Activated CD4-positive, CD25-positive, alpha-beta regulatory T cell treated with anti-CD3 and anti-CD28 coated beads, Interleukin-2, amount 50 U/mL, for 24 hours (primary cell): ENCODE measurements at places on chromosomes 5 and 9.

- ATAC-seq = no peak
Measured at GRCh38 chr5:65482736-65483545, 1.2 kb upstream of the ADAMTS6 start.

DNA sequence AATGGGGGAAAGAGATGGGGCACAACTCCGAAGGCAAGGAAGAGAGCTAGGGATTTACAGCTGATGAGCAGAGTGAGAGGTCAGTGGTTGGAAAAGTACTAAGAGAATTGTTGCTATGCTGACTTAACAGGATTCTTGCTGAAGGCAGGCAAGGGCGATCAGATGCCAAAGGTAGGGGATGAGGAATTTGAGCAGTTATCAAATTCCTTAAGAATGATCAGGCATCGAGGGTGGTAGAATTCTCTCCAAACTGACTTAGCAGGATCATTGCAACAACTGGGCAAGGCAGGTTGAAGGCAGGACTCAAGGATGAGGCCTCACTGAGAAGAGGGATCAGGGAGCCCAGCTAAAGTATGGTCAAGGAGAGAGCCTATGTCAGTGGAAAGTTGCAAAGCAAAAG is 171.0 kb downstream of the HSD17B3 start:
- ATAC-seq = no peak

- ATAC-seq = peak; percentile 60
Measured at GRCh38 chr9:127586537-127586936, 25.5 kb upstream of the STXBP1 start.

DNA sequence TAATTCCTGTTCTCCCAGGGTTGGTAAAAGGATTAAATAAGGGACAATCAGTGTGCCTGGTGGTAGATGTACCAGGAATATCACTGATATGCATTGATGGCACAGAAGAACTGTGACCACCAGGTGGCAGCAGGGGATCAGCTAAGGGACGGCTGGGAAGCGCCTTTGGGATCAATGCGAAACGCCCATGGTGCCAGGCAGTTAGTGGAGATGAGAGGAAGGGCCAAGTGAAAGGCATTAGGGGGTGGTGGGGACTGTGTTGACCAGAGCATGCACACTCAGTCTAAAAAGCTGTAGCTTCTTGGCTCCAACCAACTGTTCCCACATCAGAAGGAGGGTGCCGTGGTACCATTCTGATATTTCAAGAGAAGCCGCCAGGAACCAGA is 55.6 kb downstream of the ARHGEF37 start:
- ATAC-seq = no peak

GRCh38 chr9:78707080-78707479 is 410.2 kb downstream of the PSAT1 start:
- no peak for ATAC-seq

DNA sequence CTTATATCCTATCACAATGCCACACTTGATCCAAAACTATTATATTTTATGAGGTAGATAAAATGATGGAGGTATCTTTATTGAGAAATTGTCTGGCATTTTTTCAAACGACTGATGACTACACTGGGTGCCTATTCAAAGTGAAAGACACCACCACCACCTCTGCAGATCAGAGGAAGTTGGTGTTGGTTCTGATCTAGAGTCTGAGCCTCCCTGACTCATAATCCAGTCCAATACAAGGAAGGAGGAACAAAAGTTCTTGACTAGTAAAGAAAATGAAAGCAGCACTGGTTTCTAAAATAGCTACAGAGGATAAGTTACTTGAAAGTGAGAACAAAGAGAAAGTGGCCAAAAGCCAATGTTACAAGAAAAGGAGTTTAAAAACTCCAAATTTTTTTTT is 139.9 kb downstream of the RFX3 start:
- peak; percentile 100 for ATAC-seq

DNA sequence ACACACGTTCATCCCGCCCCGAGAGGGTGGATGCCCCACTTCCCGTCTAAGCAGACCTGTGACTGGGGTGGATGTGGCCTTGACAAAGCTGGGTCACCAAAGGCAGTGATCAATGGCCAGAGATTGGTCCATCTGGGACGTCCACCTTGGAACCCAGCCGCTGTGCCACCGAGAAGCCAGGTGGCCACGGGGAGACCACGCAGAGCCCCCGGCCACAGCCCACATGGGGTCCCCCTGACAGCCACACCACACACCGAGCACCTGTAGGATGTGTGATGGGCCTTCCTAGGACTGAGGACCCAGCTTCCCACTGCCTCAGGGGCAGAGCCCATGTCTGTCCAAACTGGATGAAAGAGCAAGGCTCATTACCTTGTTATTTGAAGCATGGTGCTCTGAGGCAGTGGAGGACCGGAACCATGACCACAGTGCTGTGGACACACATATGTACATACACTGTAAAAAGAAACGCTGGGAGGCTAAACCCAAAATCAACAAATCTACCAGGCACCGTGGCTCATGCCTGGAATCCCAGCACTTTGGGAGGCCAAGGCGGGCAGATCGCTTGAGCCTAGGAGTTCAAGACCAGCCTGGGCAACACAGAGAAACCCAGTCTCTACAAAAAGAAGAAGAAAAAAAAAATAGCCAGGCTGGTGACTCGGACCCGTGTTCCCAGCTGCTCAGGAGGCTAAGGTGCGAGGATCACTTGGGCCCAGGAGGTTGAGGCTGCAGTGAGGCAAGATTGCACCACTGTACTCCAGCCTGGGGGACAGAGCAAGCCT is 50.1 kb downstream of the MRPL36 start:
- no peak for ATAC-seq

GRCh38 chr9:124771867-124772679 is 962 bp upstream of the NR6A1 start:
- ATAC-seq = no peak

DNA sequence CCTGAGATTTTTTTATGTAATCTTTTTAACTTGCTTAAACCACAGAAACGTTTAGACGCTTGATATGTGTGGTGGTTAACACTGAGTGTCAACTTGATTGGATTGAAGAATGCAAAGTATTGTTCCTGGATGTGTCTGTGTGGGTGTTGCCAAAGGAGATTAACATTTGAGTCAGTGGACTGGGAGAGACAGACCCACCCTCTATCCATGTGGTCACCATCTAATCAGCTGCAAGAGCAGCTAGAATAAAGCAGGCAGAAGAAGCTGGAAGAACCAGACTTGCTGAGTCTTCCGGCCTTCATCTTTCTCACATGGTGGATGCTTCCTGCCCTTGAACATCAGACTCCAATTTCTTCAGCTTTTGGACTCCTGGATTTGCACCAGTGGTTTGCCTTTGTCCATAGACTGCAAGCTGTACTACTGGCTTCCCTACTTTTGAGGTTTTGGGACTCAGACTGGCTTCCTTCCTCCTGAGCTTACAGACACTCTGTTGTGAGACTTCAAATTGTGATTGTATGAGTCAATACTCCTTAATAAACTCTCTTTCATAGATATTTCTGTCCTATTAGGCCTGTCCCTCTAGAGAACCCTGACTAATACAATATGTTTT is 816.0 kb upstream of the CDH9 start:
- no peak for ATAC-seq
